Activated CD4-positive, alpha-beta T cell treated with anti-CD3 and anti-CD28 coated beads for 36 hours (primary cell): ENCODE measurements at places on chromosomes 13 and 19. TPM values are rescaled to one million over a fixed set of nuclear protein-coding genes. Genes with fewer than 3 reads are reported as not detected.

Gene CCDC8
- total RNA-seq, result not detected

DNA sequence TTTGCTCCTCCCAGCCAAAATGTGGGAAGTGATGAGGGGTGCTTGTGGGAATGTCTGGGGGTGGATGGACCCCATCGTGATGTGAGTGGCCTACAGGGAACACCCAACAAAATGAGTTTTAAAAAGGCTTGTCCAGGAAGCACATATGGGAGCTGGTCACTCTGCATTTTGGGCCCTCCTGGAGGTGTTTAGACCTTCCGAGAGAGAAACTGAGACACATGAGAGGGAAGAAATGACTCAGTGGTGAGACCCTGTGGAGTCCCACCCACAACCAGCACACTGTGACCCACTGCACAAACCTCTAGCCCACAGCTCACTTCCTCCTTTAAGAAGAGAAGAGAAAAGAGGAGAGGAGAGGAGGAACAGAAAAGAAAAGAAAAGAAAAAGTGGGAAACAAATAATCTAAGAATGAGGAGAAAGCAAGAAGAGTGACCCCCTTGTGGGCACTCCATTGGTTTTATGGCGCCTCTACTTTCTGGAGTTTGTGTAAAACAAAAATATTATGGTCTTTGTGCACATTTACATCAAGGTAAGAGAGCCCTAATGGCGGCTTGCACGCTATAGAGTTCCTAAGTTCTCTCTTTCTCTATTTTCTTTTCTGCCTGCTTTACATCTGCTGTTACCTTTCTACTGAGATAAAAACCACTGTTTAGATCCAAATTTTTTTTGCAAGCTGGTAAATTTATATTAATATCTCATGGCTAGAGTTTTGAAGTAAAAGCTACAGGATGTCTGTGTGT, 13.3 kb upstream of the LILRB1 start:
- no peak for DNase-seq

DNA sequence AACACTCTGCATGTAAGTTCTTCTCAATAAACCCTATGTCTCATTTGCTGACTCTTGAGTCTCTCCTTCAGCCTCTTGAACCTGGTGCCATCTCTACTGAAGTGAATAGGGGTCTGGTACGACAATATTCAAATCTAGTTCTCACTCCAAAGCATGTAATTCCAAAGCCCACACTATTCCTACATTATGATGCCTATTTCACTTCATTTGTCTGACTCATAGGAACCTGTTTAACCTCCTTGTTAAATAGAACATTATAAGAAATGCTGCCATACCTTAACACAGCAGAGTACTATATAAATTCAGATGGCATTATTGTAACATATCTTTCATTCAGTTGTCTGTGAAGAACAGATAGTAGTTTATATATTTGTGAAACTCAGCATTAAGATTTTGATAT, 67.1 kb downstream of the STARD13 start:
- no peak for DNase-seq

DNA sequence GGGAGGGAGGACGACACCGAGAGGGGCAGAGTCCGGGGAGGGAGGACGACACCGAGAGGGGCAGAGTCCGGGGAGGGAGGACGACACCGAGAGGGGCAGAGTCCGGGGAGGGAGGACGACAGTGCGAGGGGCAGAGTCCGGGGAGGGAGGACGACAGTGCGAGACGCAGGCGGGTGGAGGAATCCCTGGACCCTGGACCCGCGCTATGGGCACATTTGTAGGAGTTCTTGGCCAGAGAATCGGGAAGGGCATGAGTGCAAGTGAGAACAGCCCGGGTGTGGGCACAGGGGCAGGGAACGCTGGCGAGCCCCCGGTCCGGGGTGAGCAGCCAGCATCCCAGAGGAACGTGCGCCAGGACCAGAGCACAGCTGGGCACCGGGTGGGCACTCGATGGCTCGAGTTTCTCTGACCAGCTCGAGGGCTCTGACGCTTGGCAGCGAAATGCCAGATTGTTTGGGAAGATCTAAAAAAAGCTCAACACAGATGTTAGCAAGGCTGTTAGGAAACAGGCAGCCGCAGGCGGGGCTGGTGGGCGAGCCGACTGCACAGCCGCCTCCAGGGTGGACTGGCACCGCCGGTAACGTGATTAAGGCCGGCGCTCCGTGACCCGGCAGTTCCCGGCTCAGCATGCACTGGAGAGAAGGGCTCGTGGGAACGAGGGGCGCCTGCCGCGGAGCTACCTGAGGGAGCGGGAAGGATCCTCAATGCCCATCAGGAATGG, 17.9 kb upstream of the C2CD4C start:
- no peak for DNase-seq

DNA sequence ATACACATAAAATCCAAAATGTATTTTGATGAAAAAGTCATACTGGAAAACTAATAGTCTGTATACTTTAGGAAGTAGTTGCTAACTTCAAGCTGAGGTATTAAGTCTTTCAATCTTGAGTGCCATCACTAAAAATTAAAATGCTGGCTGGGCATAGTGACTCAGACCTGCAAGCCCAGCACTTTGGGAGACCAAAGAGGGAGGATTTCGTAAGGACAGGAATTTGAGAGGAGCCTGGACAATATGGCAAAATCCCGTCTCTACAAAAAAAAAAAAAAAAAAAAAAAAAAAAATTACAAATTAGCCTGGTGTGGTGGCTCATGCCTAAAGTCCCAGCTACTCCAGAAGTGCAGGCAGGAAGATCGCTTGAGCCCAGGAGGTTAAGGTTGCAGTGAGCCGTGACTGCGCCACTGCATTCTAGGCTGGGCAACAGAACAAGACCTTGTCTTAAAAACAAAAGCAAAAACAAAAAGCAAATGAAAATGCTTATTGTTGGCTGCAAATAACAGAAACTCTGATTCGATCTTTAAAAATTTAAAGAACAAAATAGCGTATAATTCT, 1994.2 kb upstream of the PCDH20 start:
- DNase-seq, result no peak

- DNase-seq, result no peak
Measured at GRCh38 chr13:48175185-48175584, 57.8 kb upstream of the ITM2B start.

- no peak for DNase-seq
Measured at GRCh38 chr13:65125236-65125635, 2104.9 kb downstream of the PCDH9 start.

Gene PLIN5
- not detected for total RNA-seq

- DNase-seq, result no peak
Measured at GRCh38 chr13:112703449-112704284, 13.8 kb downstream of the ATP11A start.

GRCh38 chr13:98083507-98083906, 59.4 kb upstream of the FARP1 start:
- no peak for DNase-seq

Gene NEK5
- total RNA-seq, result 0.16 TPM
